ENCODE measurements at places on chromosomes 5 and 9. TPM values are rescaled to one million over a fixed set of nuclear protein-coding genes. Genes with fewer than 3 reads are reported as not detected.

Gene PCDHB6
- total RNA-seq = 0.67 TPM

Gene PDZD2
- 6.7 TPM for total RNA-seq

Gene ORM2
- total RNA-seq = not detected

Gene SGCD
- 0.29 TPM for total RNA-seq

Gene IL9
- not detected for total RNA-seq

Gene GALT
- 34.4 TPM for total RNA-seq

Gene WDR38
- not detected for total RNA-seq

Gene ZNF462
- total RNA-seq = 26.2 TPM

All from kidney epithelial cell (primary cell).